AG08396 (cell line): ENCODE measurements at places on chromosomes 4 and X.

DNA sequence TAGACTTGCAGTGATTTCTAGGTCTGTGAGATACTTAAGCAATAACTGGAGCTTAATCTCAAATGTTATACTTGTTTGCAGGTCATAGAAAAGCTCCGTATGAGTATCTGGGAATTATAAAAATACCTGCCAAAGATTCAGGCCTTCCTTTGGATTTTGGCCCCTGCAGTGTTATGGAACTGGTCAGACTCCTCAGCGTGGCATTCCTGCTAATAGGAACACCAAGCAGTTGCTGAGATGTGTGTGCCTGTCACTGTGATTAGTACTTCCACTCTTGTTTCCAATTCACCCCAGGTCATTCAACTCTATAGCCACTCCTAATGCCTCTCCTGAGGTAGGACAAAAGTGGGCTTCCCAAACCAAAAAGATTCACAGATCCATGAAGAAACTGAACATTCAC, 7.8 kb upstream of the UGT2B7 start:
- no peak for DNase-seq

GRCh38 chrX:25241461-25241860, 225.7 kb upstream of the ARX start:
- DNase-seq, result no peak

DNA sequence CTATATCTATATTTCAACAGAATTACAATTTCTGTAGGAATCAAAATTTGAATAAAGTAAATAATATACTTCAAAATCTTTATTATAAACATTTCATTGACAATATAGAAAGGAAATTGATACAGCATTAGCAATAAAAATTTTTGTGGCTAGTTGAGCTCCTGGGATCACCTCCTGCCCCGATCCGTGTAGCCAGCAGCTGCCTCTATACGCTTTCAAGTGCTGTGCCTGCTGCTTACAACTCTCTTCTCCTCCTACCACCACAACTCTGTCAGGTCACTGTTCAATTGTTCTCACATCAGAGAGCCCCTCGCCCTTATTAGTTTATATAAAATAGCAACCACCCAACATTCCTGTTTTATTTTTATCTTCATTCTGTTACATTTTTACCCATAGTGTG, 27.6 kb downstream of the INPP4B start:
- DNase-seq, result no peak

- DNase-seq, result peak; percentile 61
Measured at GRCh38 chr4:52659722-52660261, 691 bp upstream of the USP46 start.

GRCh38 chr4:20264688-20265087, 13.0 kb downstream of the SLIT2 start:
- DNase-seq, result no peak

GRCh38 chr4:79597266-79597665, 189.2 kb upstream of the GK2 start:
- peak; percentile 5 for DNase-seq
